ENCODE measurements at places on chromosomes 16 and 17.

- DNase-seq: no peak
These were observed 32.5 kb downstream of the RANBP10 start for GRCh38 chr16:67773569-67774456.

- DNase-seq: no peak
These were observed 257.3 kb upstream of the SALL1 start for GRCh38 chr16:51408357-51408756.

- DNase-seq: no peak
These were observed 64.1 kb upstream of the CACNG4 start for GRCh38 chr17:66900126-66901010.

GRCh38 chr17:64103391-64104364 is 26.3 kb downstream of the ERN1 start:
- DNase-seq: no peak

DNA sequence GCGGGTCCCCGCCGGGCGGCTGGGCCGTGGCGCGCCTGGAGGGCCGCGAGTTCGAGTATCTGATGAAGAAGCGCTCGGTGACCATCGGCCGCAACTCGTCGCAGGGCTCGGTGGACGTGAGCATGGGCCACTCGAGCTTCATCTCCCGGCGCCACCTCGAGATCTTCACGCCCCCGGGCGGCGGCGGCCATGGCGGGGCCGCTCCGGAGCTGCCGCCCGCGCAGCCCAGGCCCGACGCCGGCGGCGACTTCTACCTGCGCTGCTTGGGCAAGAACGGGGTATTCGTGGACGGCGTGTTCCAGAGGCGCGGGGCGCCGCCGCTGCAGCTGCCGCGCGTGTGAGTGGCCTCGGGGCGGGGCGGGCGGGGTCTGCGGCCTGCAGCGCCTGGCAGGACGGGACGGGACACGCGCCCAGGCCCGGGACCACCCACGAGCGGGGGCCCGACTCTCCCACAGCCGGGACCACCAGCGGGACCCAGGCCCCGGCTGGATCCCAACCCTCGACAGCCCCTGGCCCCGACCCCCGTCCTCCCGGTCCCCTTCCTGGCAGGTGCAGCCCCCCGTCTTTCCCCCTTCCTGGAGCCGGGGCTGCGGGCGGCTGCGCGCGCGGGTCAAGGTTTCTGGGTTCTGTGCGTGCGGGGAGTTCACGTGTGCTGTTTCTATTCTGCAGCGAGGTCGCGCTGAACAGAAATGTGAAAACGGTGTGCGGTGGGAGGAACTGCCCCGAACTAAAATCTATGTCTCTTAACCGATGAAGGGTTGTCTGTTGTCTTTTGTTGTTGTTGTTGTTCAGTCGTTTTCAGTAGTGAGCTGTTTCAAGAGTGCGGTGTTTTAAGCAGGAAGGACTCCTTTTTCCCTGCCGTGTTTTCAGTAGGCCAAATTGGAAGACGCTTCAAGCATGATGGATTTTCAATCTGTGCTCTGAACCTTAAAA is 705 bp downstream of the FOXK2 start:
- DNase-seq: peak; percentile 17
